ENCODE measurements at places on chromosomes 11 and 22.

DNA sequence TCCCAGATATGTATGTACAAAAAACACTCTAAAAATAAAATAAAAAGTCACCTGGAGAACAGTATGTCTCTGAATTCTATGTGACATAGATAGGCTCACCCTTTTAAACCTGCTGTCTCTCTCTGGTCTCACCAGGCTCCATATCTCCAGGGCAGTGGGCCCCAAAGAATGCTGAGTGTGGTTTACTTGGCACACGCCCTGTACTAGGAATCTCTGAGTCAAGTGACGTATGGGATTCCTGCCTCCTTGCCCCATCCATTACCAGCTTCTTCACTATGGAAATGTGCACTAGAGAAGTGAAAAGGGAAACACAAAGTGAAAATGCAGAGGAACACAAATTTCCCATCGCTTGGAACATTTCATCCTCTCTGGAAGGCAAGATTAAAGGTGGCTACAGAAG, 722.2 kb upstream of the TENM4 start:
- DNase-seq: no peak

- no peak for DNase-seq
These were observed 132.3 kb upstream of the ZBED5 start for GRCh38 chr11:10990160-10990559.

- DNase-seq: peak; percentile 77
These were observed at the start of gene MCAT for GRCh38 chr22:43142880-43143562. Gene MCAT, minus strand, starts transcription at chr22:43143398. Its CDS starts 50 bp downstream, at chr22:43143348.

DNA sequence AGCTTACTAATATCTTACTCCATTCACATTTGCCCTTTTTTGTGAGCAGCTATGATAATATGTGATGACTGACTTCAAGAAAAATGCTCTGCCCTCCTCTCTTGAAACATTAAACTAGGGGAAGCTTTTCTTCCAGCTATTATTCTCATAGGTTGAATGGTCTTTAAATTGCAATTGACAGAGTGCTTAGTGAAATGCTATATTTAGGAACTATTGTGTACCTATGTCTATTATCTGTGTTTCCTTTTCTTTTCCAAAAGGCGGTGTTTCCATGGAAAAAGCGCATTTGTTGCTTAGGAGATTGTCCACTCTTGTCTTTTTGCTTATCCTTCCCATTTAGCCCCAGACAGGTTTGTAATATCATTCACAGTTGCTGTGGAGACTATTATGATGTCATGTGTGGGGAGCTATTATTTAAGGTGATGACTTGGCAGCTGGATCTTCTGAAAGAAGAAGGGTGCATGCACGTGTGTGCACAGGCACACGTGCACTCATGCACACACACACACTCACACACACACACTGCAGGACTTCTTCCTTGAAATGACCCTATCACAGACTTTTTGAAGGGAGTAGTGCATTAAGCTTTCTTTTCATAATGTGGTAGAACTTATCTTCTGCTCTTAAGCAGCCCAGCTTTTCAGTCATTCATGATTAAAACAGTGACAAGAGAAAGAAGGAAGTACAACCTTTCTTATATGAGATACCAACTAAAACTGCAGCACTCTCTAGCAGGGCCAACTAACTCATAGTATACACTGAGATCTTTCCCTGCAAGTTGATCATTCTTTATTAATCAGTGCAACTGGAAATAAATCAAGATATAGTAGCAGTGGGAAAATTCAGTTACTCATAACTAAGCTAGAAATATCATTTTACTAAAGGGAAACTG, 340.8 kb upstream of the MTNR1B start:
- no peak for DNase-seq

DNA sequence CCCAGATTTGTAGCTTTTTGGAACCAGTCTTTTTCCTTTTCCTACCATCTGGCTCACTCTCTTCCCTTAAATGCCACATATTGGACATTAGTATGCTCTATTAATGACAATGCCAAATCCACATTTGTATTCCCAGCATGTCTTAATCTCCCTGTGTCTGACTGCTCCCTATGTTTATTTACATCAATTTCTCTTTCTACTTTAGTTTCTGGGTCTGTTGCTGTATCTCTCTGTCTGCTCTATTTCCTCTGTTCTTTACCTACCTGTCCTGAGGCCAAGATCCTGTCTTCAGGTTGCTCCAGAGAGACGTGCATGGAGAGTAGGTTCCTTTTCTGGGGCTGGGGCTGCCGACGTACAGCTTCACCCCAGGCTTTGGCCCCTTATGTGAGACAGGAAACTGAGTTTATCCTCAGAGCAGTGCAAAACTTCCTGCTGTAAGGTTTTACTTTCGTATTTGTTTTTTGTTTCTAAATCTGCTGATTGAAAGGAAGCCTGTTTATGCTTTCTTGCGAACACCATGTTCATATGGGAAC, 25.6 kb downstream of the OR2AG2 start:
- peak; percentile 63 for DNase-seq

- DNase-seq: no peak
These were observed 42.0 kb upstream of the FIBIN start for GRCh38 chr11:26951809-26952515.

DNA sequence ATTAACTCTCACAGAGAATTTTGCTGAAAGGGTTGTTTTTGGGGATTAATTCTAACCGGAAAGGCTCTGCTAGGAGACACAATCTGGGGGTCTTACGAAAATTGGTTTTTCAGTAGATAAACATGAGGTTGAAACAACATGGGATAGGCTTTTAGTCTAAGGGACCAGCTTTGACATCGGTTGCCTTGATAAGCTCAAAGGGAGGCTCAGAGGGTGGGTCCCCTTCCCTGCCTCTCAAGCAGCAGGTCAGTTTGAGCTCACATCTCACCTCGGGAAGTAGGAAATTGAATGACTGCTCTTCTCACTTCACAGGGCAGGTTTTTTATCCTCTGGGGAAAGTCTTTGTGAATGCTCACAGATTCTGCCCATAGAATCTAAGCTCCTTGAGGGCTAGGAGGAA, 70.2 kb upstream of the KIRREL3 start:
- no peak for DNase-seq

DNA sequence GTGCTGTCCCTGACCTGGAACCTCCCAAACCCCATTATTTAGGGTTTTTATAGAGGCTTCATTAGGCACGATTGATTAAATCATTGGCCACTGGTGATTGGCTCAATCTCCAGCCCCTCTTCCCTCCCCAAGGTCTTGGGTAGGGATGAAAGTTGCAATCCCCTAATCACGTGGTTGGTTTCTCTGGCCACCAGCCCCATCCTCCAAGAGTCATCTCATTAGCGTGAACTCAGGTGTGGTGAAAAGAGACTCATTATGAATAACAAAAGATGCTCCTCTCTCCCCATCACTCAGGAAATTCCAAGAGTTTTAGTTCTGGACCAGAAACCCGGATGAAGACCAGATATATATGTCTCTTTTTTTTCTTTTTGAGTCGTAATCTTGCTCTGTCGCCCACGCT, 7.6 kb upstream of the MARK2 start:
- DNase-seq: no peak

GRCh38 chr11:129493746-129494145, 118.1 kb downstream of the BARX2 start:
- no peak for DNase-seq

DNA sequence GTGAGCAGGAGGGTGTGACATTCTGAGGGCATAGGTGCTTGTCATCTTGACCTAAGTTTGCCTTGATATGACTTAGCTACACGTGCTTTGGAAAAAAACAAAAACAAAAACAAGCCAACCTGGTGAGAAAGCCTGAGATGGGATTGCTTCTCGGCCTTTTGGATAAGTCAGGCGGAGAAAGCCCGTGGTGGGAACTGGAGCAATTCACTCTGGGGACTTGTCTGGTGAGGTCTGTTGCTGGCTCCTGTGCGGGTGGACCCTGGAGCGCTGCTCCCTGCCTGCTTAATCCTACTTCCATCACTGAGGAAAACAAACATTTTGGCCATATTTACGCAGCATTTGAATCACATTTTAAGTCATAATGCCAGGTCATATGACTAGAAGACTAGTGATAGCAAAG, 100.3 kb downstream of the SNX19 start:
- no peak for DNase-seq

GRCh38 chr11:17263769-17264168, 12.8 kb upstream of the NUCB2 start:
- DNase-seq: no peak

- no peak for DNase-seq
These were observed 442.6 kb downstream of the TBC1D22A start for GRCh38 chr22:47205081-47205491.

DNA sequence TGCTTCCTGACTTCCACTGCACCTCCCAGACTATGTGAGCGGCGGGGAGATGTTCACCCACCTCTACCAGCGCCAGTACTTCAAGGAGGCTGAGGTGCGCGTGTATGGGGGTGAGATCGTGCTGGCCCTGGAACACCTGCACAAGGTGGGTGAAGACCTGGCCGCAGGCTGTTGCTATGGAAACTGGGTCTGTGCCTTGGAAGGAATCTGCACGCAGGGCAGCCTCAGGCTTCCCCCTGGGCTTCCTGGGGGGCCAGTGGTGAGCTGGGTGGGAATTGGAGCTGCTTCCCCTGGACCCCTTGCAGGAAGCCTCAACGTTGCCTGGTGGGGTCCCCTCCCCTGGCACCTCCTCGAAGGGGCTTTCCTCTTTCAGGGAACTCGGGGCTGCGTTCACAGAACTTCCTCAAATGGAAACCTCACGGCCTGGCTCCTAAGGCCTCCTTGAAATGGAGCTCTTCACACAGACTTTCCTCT, 1.5 kb downstream of the RPS6KA4 start:
- peak; percentile 17 for DNase-seq

GRCh38 chr11:62553080-62553838, 6.7 kb upstream of the AHNAK start:
- peak; percentile 54 for DNase-seq

DNA sequence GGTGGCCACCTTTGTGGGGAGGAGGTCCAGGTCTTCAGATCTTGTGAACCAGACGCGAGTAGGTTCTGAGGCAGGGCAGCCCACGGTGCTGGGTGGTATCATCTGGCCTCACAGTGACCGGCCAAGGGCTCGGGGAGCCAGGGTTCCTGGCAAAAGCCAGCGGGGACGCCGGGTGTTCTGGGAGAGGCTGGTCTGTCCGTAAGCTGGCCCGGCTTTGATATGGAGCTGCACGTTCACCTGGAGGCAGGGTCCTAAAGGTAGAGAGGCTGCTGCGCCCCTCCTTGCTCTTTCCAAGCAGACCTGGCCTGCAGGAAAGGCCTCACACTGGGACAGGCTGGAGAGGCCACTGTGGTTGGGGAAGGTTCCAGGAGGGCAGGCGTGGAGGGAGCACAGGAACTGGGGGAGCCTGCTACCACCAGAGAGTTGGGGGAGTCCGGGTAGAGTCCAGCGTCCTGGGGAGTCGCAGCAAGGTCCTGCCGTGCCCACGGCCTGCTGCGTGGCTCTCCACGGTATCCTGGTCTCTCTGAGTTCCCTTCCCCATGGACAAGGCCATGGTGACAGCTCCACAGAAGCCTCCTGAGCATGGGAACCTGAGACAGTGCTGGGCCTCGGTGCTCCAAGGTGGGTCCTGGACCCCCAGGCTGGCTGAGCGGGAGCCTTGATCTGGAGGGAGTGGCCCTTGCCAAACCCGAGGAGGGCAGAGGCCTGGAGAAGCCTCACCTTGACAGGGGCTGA, 452.4 kb upstream of the B3GAT1 start:
- no peak for DNase-seq

GRCh38 chr11:14070896-14071295, 108.4 kb downstream of the SPON1 start:
- DNase-seq: no peak

GRCh38 chr11:62830904-62831519, 839 bp downstream of the STX5 start:
- DNase-seq: peak; percentile 44

DNA sequence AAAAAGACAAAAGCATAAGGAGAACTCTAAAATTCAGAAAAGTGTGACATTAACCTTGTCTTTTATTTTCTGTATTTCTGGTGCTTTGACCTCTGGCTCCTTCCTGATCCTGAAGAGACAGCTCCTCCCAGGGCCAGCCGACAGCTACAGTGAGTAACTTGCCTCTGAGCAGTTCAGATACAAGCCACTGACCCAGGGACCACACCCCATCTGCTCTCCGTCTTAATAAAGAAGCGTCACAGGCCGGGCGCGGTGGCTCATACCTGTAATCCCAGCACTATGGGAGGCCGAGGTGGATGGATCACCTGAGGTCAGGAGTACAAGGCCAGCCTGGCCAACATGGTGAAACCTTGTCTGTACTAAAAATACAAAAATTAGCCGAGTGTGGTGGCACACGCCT, 6.5 kb downstream of the MLC1 start:
- no peak for DNase-seq

DNA sequence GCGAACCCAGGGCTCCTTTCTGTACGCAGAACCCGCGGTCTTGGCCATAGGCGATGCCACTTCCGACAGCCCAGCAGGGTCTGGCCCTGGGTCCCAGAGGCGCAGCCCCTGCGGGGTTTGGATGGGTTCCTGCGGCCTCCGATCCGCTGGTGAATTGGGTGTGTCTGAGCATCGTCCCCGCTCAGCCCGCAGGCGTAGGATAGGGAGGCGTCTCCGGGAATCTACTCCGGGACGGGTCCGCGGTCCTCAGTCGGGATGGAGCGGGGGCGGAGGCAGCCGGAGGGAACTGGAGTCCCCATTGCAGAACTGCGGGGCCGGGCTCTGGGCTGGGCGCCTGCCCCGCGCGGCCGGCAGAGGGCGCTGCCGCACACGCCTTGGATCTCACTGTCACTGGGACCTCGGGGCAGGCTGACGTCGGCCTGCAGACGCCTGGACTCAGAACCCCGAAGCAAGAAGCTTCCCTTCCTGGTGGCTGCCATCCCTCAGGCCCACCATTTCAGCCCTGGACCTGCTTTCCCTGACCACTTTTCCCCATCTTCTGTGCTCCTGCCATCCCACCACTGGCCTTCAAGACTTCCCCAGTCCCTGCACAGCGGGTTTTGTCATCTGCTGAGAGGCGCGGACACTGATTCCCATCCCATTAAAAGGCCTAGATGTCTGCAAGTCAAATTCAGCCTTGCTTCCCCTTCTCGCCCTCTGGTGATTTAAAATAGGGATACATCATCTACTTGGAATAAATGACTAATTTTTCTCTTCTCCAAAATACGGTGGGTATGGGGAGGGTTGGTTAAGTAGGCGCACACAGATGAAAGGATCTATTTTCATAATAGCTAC, 38.3 kb upstream of the CREB3L1 start:
- DNase-seq: peak; percentile 84

DNA sequence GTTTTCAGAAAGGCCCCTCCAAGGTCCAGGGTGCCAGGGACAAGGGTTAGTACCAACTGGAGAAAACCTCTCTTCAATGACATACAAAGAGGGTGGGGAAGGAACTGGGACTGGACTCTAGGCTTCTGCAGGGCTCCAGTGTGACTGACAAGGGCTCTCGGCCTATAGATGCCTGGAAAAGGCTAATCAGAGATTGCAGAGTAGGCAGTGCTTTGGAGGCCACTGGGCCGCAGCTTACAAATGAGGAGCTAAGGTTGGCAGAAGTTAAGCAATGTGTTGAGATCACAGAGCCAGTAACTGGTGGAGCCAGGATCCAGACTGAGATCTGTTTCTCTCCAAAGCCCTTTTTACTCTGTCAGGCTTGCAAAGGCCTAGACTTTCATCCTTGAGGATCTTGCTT, 7.4 kb upstream of the DGKZ start:
- DNase-seq: no peak
